ENCODE measurements at places on chromosomes 7 and 10.

DNA sequence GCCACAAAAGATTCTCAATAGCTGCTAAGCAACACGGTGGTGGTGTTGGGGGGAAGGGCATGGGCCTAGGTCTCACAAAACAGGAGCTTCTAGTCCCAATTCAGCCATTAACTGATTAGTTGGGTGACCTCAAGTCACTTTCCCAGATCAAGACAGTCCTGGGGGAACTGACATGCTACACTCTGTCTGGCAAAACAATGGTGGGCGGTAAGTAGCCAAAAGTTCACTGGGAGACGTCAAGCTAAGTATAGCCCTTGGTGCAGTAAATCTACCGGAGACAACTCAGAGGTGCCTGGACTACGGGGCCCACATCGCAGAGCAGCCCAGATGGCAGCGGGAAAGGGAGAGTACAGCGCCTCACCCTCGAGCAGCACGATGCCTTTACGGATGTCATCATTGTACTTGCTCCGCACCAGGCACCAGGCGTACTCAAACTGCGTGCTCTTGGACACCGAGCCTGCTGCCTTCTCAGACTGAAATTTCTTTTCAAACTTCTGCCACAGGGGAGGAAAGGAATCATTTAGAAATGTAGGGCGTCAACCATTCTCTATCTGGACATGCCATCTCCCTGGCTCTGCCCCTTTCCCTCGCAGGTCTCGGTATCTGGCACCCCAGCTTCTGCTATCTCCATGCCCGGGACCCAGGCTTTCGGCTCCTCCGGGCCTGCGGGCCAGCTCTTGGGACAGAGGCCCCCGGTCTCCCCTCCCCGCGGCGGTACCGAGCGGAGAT, 1.1 kb downstream of the FIS1 start:
- peak overlapping the region; percentile 86 for H3K27ac ChIP-seq
- H3K4me3 ChIP-seq, result peak overlapping the region; percentile 91
- H3K27me3 ChIP-seq, result no peaks in the 10 kb centered on the region
- peaks cover 5% of the 10 kb centered on the region for H3K36me3 ChIP-seq
- H3K4me1 ChIP-seq, result peaks cover 9% of the 10 kb centered on the region

- no peak for DNase-seq
- H3K27me3 ChIP-seq, result no peaks in the 10 kb centered on the region
- no peaks in the 10 kb centered on the region for H3K36me3 ChIP-seq
- no peak overlapping the region for H3K27ac ChIP-seq
- no peak overlapping the region for H3K4me3 ChIP-seq
- peaks cover 7% of the 10 kb centered on the region for H3K4me1 ChIP-seq
Measured at GRCh38 chr7:101906291-101907240, 89.1 kb downstream of the CUX1 start.

- H3K27me3 ChIP-seq, result no peaks in the 10 kb centered on the region
- H3K4me3 ChIP-seq, result no peak overlapping the region
- no peaks in the 10 kb centered on the region for H3K36me3 ChIP-seq
- no peak overlapping the region for H3K27ac ChIP-seq
- peaks cover 20% of the 10 kb centered on the region for H3K4me1 ChIP-seq
Measured at GRCh38 chr10:98344589-98345038, 70.4 kb downstream of the PYROXD2 start.

DNA sequence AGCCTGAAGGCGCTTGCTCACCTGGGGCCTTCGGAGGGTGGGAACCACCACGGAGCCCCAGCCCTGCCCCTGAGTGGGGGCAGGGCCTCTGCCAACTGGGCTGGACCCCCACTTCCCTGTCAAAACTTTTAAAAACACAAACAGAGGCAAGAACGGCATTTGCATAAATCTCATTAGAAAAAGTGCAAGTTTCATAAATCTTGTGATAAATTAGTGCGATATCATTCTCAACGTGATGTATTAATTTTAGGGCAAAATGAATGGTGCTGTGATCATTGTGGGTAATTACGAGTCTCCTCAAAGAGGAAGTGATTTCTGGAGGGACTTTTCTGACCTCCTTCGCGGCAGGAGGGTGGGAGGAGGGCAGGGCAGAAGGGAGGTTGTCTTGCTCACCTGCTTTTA, 98.3 kb downstream of the CDH23 start:
- H3K36me3 ChIP-seq, result no peaks in the 10 kb centered on the region
- no peaks in the 10 kb centered on the region for H3K4me1 ChIP-seq
- no peak overlapping the region for H3K27ac ChIP-seq
- H3K4me3 ChIP-seq, result no peak overlapping the region
- DNase-seq, result no peak

- no peak overlapping the region for H3K4me3 ChIP-seq
- no peak overlapping the region for H3K27ac ChIP-seq
- H3K4me1 ChIP-seq, result peaks cover 47% of the 10 kb centered on the region
- H3K36me3 ChIP-seq, result peaks cover 8% of the 10 kb centered on the region
Measured at GRCh38 chr10:79189181-79189580, 120.4 kb downstream of the ZMIZ1 start.

DNA sequence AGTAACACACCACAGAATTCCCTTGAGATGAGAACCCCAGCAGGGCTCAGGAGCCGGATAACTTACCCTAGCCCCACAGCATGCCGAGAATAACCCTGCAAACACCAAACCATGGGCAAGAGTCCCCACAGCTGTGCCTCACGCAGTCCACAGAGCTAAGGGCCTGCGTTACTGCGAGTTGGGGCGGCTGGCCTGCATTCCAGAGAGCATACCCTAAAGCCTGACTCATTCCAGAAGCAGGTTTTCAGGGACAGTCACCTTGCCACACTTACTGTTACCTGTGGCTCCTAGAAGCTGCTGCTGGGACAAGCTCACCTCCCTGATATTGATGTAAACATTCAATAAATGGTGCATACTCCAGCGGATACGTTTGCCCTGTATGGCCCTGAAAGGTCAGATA, 18.6 kb downstream of the FGFR2 start:
- H3K4me1 ChIP-seq, result no peaks in the 10 kb centered on the region
- no peak for DNase-seq
- no peak overlapping the region for H3K4me3 ChIP-seq
- H3K36me3 ChIP-seq, result no peaks in the 10 kb centered on the region

GRCh38 chr7:99766484-99767099, 17.4 kb downstream of the CYP3A4 start:
- peaks cover 6% of the 10 kb centered on the region for H3K4me1 ChIP-seq
- H3K27ac ChIP-seq, result no peak overlapping the region
- H3K36me3 ChIP-seq, result no peaks in the 10 kb centered on the region

- DNase-seq, result peak; percentile 87
- peak overlapping the region; percentile 70 for H3K27ac ChIP-seq
- H3K4me1 ChIP-seq, result peaks cover 18% of the 10 kb centered on the region
- no peak overlapping the region for H3K4me3 ChIP-seq
- H3K27me3 ChIP-seq, result no peaks in the 10 kb centered on the region
Measured at GRCh38 chr10:43160046-43160920, 22.0 kb downstream of the CSGALNACT2 start.

Data from astrocyte (in vitro differentiated cells and primary cell).